ENCODE measurements at places on chromosomes 4 and X.

DNA sequence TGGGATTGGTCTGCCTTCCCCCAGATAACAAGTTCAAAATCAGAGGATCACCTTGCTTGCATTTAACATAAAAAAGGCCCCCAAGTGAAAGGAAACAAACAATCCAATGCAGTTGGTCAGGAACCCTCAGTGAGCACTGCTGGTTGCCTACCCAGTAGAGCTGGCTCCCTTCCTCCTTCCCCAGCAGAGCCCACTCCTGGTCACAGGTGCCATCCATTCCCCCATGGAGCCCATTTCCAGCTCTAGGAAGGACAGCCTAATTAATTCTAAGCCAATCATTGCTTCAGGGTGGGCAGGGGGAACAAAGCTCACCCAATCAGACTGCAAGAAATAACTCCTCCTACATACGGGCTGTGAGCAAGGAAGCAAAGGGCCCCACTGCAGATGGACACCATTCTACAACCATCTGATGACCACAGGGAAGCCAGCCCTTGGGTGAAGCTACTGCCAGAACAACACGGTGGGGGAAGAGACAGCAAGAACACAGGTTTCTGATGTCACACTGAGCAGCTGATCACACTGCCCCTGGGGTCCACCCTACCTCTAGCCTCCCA lies 86.5 kb downstream of the SH3KBP1 start:
- no peak for DNase-seq

GRCh38 chr4:102620697-102621497 lies 119.7 kb downstream of the NFKB1 start:
- DNase-seq: no peak

GRCh38 chrX:74525116-74525515 lies 89.3 kb downstream of the RLIM start:
- no peak for DNase-seq

GRCh38 chrX:46447384-46447783 lies 97.8 kb downstream of the ZNF674 start:
- DNase-seq: peak; percentile 1

- DNase-seq: no peak
Measured at GRCh38 chr4:5892323-5893003, 423 bp downstream of the CRMP1 start.

GRCh38 chr4:176230836-176231235 lies 35.5 kb upstream of the SPATA4 start:
- DNase-seq: no peak

DNA sequence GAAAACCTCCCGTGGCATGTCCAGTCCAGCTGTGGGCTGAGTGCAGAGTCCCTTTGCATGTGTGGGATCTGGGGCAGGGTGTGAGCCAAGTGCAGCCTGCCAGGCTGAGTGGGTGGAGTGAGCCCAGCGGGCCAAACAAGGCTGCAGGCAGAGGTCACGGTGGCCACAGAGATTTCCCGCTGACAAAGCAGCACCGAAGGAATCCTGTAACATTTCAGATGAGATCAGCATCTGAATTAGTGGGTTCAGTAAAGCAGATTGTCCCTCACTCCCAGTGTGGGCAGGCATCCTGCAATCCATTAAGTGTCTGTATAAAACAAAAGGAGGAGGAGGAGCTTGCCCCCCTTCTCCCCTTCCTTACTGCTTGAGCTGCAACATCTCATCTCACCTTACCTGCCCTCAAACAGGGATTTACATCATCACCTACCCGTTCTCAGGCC lies 324.4 kb downstream of the FAT4 start:
- DNase-seq: no peak

GRCh38 chrX:155645180-155645579 lies 32.4 kb upstream of the TMLHE start:
- no peak for DNase-seq

DNA sequence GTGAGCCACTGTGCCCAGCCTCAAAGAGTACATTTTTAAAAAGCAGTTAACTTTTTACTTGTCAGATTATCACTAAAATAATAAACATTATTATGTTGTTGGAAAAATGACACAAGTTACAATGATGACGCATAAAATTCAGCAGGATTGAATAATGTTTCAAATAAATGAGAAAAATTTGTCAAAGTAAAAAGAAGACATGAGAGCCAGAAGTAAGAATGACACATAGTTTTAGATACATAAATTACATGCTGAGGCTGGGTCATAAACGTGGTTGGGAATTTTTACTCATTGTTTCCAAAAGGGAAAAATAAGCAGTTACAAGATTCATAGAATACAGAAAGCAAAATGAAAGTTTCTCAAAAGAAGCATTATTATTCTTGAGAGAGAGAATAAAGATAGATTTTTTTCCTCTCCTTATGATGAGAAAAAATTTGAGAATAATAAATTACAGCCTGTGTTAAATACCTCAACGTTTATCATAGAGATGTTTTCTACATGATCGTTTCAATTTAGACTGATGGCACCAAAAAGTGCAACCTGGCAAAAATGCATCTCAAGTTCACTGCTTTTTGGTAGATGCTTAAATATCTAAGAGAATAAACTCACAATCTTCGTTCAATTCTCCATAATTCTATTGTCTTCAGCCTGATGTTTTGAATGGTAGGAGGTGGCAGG lies 40.4 kb downstream of the GUCY1B1 start:
- DNase-seq: no peak

- no peak for DNase-seq
Measured at GRCh38 chr4:175651756-175652310, 160.2 kb downstream of the GPM6A start.

DNA sequence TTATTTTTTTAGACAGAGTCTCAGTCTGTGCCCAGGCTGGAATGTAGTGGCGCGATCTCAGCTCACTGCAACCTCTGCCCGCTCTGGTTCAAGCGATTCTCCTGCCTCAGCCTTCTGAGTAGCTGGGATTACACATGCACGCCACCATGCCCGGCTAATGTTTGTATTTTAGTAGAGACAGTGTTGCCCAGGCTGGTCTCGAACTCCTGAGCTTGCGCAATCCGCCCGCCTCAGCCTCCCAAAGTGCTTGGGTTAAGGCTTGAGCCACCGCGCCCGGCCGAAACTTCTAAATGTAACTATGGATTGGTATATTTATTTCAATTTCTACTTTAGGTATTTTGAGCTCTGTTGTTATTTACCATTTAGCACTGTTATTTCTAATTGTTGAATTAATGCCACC lies 79.4 kb downstream of the FAM193A start:
- DNase-seq: no peak

DNA sequence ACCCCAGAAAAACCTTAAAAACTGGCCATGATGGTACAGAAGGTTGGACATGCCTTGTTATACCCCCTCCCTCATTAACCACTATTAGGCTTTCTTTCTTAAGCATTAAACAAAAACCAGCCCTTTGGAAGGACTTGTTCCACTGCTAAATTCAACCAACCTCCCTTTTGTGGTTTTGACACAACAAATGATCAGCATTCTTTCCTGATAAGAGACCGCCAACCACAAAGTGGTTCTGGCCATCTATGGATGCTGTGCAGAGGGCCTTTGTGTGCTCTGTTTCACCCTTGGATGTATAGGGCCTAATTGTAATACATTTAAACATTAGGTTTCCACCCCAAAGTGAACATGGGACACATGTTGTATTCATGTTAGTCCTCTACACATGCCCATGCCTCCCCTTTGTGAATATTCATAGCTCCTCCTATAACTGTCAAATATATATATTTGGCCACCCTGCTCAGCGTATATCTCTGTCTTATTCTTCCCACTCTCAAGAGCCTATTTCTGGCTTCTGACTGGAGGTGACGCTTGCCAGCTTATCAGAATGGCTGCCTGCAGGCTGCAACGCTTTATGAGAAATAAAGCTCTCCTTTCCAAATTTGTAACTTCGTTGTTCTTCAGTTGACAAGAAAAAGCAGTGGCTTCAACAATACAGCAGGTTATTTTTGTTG lies 126.6 kb downstream of the NPNT start:
- DNase-seq: no peak

DNA sequence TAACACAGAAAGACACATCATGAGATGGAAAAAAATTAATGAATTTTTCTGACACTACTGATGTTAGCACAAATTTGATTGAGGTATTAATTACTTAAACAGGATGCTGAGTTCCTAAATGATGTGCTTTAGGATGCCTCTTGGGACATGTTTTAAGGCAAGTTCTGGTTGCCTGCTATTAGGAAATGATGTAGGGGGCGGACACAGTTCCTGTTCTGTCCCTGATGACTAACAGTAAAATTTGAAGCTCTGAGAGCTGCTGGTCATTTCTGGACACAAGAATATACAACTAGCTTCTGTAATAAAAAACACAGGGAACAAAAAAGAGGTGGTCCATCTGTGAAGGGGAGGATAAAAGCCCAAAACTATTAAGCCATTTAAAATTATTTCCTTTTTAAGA lies 163.2 kb upstream of the ETNPPL start:
- no peak for DNase-seq

GRCh38 chrX:13051529-13052172 lies 7.2 kb upstream of the FAM9C start:
- DNase-seq: no peak

- no peak for DNase-seq
Measured at GRCh38 chr4:114226968-114227760, 247.7 kb upstream of the ARSJ start.

- no peak for DNase-seq
Measured at GRCh38 chrX:153954558-153955227, 10.2 kb upstream of the RENBP start.

DNA sequence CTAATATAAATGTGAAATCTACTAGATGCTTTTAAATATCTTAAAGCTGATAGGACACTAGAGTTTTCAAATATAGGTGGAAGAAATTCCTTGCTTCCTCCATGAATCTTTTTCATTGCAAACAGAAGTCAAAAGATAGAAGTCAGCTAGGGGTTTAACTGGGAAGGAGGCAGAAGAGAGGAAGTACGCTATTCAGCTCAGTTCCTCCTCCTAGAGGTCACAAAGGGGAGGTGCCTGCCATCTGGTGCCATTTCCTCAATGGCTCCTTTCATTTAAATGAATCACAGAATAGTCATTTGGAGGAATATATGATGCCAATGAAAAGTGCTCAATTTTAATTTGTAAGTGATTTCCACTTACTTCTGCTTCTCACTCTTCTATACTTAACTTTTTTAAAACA lies 8.5 kb downstream of the COL25A1 start:
- DNase-seq: no peak

GRCh38 chr4:74932832-74933561 lies at the start of gene PARM1:
Gene PARM1, plus strand, starts transcription at chr4:74933116. Its CDS starts 212 bp downstream, at chr4:74933328.
- DNase-seq: no peak

DNA sequence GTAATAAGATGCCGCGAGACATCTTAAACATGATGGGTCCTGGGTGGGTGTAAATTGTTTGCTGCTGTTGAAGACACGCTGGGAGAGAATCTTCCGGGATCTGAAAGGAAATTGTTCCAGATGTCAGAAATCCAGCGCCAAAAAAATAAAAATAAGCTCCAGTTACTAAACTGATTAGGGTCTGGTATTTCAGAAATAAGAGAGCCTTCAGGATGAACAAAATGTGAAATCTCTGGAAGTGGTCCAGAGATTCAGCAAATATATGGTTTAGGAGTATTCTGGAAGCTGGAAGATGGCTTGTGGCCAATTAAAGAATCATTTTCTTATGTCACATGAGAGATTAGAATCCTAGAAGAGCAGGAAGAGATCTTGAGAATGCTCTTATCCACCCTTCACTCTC lies 75.8 kb upstream of the NHS start:
- DNase-seq: no peak

- DNase-seq: no peak
Measured at GRCh38 chr4:53116954-53117353, 248.9 kb downstream of the SCFD2 start.

GRCh38 chr4:26075583-26075982 lies 161.6 kb downstream of the SMIM20 start:
- no peak for DNase-seq

GRCh38 chrX:70129816-70130215 lies 3.4 kb upstream of the IGBP1 start:
- no peak for DNase-seq

DNA sequence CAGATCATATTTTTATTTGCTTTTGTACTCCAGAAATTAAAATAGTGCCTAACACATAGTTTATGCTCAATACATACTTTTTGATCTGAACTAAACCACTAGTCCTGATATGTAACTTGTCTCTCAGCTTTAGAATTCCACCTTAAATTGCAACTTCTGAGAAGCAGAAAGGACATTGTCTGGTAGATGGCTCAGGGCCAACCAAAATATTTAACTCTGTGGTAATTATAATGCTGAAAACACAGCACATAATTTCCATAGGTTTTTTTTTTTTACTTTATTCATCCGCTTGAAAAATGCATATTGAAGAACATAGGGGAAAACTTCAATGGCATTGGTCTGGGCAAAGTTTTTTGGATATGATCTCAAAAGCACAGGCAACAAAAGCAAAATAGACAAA lies 59.3 kb downstream of the AREG start:
- no peak for DNase-seq

- DNase-seq: no peak
Measured at GRCh38 chrX:26722666-26723428, 506.9 kb downstream of the MAGEB5 start.

DNA sequence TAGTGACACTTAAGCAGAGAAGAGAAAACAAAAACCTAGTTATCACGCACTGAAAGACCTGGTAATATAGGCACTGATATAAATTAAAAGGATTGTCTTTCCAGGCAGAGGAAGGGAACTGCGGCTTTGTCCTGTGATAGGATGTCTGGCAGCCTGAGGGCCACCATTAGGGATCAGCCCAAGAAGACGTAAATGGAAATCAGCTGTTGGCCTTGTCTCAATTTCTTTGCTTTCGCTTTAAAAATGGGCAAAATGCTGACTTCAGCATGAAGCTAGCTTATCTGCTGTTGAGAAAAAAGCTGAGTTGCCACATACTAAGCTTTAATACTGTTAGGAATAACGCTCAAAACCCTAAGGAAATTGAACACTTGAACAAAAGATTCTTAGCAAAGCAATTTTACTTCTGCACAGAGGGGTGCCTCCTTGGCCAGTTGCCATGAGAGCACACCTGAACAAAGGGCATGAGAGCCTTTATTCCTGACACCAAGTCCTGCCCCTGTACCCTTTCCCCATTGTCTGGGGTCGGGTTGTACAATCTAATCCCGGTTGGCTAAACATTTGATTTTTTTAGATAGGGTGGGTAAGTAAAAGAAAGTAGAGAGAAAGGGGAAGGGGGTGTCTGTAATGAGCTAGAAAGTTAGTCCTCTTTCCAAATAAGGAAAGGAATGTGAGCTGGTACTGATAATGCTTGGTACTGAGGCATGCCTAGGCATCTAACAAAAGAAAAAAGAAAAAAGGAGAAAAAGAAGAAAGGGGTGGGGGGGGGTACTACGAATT lies 85.1 kb upstream of the UCP1 start:
- DNase-seq: no peak

DNA sequence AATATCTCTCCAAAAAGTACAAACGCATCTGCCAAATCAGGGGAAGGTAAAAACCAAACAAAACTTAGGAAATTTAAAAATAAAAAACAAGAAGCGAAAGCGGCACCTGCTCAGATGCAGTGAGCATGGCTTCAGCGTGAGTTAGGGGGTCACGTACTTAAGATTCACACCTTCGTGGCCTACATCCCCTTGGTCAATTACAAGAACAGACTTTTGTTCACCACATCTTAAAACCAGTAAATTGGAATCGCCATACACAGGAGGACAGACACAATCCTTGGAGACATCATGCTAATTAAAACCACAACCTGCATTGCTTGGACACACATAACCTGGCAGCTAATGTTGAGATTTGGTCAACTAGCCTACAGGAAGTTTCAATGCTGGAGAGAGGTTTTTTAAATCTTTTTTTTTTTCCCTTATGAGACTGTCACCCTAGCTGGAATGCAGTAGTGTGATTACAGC lies 12.5 kb upstream of the SEL1L3 start:
- no peak for DNase-seq

Data from activated CD8-positive, alpha-beta memory T cell treated with anti-CD3 and anti-CD28 coated beads for 4 hours (primary cell).